ENCODE measurements at places on chromosomes 4 and X.

DNA sequence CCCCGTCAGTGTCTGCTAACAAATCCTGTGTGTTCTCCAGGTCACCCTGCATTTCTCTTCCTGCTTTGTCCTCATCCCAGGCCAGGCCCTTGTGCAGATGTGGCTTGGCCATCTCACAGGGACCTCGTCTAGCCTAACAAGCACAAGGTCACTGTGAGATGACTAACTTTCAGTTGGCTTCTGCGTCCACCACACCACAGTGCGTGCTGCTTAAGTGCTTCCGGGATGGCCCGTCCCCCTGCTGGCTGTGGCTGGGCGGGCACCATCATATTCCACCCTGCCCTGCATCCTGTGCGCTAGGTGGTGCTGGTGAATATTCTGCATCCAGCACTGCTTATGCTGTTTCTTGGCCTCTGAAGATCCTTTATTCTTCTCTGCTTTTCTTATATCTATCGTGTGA, 33.8 kb downstream of the RBBP7 start:
- no peak for DNase-seq

GRCh38 chr4:138410266-138410665, 168.1 kb upstream of the SLC7A11 start:
- no peak for DNase-seq

DNA sequence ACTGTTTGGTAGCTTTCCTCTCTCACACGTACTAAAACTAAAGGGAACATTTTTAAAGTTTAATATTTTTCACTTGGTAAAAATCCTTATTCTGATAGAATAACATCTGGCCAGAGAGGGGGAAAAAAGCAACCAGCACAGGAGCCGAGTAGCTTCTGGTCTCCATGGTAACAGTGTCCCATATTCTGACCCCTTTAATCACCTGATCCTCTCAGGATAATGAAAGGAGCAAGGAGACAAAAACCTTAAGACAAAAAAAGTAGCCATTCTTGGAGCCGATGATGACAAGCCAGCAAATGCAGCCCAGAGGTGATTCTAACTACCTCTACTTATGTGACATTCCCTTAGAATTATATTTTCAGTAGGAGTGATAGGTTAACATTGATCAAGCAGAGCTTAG, 126.6 kb downstream of the SLC39A8 start:
- DNase-seq: no peak

GRCh38 chrX:66200855-66201795, 37.1 kb downstream of the HEPH start:
- DNase-seq: peak; percentile 1

- DNase-seq: peak; percentile 89
These were observed 223.4 kb downstream of the SHROOM3 start for GRCh38 chr4:76658231-76659102.

GRCh38 chr4:124833831-124834505, 121.4 kb upstream of the ANKRD50 start:
- DNase-seq: no peak

DNA sequence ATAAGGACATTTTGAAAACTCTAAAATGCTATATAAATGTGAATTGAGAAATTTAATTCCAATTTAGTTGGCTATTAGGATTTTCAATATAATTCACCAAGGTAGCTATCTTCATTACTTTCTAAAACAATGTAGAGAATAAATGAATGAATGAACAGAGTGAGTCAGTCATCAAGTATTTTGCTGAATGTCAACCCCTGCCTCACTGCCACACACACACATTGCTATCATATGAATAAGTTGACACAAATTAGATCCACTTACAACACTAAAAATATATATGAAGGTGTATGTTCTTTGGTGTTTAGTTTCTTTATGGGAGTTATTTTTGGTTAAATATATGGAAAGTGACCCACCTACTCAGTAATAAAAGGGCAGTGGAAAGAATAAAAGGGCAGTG, 141.4 kb upstream of the SMIM10 start:
- DNase-seq: peak; percentile 56

DNA sequence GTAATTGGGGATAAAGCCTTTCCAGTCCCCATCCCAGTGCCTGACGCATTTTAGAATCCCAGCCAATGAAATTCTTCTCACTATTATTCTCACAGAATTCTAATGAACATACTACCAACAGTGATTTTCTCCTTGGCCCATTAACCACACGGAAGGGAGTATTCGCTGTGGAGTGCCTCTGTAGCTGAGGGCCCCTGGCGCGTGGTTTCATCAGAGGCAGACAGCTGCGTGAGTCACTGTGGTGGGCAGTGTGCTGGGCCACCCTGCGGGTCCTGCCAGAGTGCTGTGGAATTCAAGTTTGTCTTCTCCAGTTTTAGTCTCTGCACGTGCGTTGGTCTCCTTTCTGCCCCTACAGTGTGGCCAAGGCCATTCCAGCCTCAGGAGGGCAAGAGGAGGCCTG, 335.4 kb upstream of the FAT1 start:
- no peak for DNase-seq

GRCh38 chrX:53128097-53128749, 34.3 kb downstream of the KANTR start:
- DNase-seq: peak; percentile 23

GRCh38 chr4:48668254-48669017, 111.6 kb downstream of the FRYL start:
- DNase-seq: no peak

GRCh38 chr4:86755388-86755787, 93.8 kb downstream of the SLC10A6 start:
- DNase-seq: no peak

GRCh38 chrX:154597221-154597620, 12.3 kb downstream of the CTAG1A start:
- DNase-seq: no peak

DNA sequence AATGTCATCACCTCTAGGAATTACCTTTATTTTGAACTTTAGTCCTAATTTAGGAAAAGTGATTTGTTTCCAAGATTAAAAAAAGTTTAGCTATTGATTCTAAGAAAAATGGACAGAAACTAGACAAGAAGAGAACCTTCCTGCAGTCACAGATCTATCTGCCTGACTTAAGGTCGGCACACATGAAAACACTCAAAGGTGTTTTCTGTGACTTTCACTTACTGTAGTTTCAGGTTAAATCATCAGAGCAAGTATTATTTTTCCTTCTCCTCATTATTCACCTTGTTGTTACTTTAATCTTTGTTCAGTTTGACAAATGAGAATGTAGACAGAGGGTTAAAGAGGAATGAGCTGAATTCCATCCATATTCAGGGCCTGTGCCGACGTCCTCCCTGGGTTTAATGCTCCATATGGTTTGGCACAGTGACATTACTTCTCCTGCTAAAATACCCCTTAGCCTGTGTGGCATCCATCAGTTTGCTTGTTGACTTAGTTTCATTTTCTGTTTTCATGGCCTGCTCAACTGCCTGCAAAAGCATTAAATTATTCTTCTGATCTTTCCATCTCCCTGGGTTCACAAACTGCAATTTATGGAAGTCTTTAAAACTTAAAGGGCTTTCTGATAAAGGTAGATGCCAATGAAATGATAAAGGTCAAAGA, 352.7 kb downstream of the NKX6-1 start:
- no peak for DNase-seq

GRCh38 chr4:185219551-185220344, 10.3 kb downstream of the SNX25 start:
- peak; percentile 78 for DNase-seq

All from EL (cell line).